ENCODE measurements at places on chromosomes 3 and 15.

- no peak for DNase-seq
Measured at GRCh38 chr3:100006570-100007271, 107.6 kb downstream of the FILIP1L start.

- no peak for DNase-seq
Measured at GRCh38 chr3:22063500-22063899, 312.5 kb upstream of the ZNF385D start.

DNA sequence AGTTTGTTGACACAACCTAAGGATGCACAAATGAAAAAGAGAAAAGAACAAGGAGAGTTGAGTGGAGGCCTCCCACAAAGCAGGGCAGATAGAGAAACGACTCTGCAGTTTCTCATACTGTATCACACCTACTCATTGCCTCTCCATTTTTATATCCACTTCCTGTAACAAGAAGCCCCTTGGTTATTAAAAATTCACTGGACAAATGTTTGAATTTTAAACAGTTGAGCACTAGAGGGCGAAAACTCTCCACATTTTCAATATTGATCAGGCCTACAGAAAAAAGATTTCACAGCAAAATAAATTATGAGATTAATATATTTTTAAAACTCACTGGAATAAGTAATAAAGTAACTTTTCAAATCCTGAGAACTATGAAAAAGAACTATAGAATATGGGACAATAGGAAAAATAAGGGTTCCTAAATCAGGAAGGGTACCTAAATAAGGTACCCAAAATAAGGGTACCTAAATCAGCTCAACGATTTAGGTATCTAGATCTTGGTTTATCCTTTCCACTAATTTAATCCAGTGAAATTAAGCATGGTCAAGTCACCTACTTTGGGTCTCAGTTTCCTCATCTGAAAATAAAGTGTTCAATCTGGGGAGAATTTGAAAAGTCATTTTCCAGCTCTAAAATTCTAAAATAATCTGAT, 47.0 kb upstream of the PPIB start:
- peak; percentile 7 for DNase-seq

DNA sequence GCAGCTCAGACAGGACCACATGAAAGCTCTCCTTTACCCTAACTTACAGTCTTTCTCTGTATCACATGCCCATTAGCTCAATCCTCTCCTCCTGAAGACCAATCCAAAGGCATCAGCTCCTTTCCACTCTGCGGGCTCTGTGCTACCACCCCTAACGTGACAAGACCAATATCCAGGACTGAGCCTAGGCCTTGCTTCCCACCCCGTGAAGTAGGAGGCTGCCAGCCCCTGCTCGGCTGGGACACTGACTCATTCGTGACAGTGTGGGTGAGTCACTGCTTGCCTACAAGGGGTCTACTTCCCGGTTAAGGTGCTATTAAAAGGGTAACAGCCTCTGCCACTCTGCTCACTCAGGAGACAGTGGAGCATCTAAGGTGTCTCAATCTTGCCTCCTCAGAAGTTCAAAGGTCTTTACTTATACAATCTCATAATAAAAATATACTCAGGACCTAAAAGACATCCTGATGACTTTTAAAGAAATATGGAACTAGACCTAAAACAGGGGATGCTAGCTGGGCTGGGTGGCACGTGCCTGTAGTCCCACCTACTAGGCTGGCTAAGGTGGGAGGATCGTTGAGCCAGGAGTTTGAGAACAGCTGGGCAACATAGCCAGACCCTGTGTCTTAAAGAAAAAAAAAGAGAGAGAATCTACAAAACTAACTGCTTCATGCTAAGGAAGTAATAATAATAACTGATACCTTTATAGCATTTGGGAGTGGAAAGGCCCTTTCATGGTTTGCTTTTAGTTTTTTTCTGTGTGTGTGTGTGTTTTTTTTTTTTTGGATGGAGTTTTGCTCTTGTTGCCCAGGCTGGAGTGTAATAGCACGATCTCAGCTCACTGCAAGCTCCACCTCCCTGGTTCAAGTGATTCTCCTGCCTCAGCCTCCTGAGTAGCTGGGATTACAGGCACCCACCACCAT, 55.0 kb downstream of the TMEM44 start:
- DNase-seq, result no peak

GRCh38 chr3:144344925-144345548, 373.4 kb downstream of the DIPK2A start:
- DNase-seq, result peak; percentile 17

- no peak for DNase-seq
Measured at GRCh38 chr3:78476076-78476475, 1291.7 kb downstream of the ROBO1 start.

DNA sequence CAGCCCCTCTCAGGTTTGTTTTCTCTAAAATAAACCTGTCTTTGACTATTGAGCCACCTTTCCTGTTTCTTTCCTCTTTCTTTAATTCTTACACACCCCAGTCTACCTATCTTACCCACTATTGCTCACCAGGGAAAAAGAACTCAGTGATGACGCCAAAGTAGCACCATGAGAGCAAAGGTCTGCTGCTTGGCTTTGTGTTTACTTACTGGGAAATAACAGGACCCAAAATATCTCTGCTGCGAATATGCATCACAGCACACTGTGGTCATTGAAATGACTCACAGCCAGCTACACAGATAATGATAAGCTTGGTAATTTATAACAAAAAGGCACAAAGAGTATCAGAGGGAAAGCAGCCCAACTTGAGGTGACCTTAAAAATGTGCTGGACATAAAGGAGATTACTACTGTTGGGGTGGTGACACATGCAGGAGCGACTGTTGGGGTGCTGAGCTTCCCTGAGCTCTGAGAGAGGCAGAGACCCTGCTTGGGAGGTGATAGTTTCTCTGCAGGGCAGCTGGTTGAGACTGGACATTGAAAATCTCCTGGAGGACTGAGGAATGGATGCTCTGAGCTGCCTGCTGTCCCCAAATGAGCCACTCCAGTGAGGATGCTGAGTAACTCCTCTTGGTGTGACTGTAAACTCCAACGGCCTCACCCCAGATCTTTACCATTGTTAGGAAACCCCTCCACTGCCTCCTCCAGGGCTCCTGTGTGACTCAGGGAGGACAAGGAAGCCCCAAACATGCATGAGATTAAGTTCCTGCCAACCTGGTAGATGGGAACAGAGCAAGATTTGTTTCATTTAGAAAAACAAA, 14.5 kb downstream of the EFCAB12 start:
- DNase-seq, result no peak

- no peak for DNase-seq
Measured at GRCh38 chr3:131630097-131630496, 127.3 kb upstream of the MRPL3 start.

GRCh38 chr3:16204751-16205150, 30.3 kb downstream of the GALNT15 start:
- DNase-seq, result no peak

DNA sequence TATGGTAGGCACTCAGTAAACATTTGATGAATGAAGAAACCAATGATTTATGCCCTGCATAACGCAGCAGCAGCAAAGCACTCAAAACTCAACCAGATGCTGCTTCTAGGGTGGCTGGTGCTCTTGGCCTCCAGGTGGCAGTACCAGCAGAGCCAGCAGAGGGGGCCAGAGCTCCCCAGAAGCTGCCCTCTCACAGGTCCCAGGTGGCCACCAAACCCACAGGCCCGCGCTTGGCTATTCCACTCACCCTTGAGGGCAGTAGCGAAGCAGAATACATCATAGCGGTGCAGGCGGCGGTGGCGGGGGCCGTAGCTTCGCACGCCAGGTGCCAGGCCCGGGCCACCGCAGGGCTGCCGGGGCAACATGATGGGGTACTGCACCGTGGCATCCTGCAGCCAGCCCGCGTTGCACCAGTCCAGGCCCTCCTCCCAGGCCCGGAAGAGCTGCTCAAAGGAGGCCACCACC, 16.6 kb downstream of the HAPLN3 start:
- peak; percentile 40 for DNase-seq

GRCh38 chr15:87826119-87826747, 430.3 kb downstream of the NTRK3 start:
- no peak for DNase-seq

Measured in GDM1 (cell line).